Activated CD4-positive, alpha-beta T cell treated with anti-CD3 and anti-CD28 coated beads, Interleukin-2, amount 50 U/mL, for 4 hours (primary cell): ENCODE measurements at places on chromosomes 5 and 9.

- no peak for DNase-seq
Measured at GRCh38 chr5:38093855-38094254, 164.5 kb upstream of the EGFLAM start.

GRCh38 chr5:68730220-68730978, 363.4 kb upstream of the SLC30A5 start:
- DNase-seq, result no peak

GRCh38 chr5:158380661-158381060, 521.7 kb upstream of the CLINT1 start:
- no peak for DNase-seq

- no peak for DNase-seq
Measured at GRCh38 chr9:84317563-84317962, 23.0 kb downstream of the SLC28A3 start.

GRCh38 chr9:34321451-34321850, 7.6 kb downstream of the KIF24 start:
- DNase-seq, result no peak

DNA sequence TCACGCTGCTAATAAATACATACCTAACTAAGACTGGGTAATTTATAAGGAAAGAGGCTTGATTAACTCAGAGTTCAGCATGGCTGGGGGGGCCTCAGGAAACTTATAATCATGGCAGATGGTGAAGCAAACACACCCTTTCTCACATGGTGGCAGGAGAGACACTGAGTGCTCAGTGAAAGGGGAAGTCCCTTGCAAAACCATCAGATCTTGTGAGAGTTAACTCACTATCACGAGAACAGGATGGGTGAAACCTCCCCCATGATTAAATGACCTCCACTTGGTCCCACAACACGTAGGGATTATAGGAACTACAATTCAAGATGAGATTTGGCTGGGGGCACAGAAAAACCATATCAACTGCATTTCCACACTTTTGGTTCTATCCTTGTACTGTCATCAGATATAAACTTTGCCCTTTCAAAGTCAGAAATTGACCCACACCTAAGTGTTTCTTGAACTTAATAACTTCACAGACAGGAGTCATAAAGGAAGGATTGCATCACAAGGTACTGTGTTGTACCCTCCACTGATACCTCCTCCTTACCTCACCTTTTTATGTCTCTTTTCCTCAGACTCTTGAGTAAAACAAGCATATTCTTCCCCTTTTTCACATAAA, 319.1 kb upstream of the PIK3R1 start:
- DNase-seq, result no peak

- DNase-seq, result peak; percentile 9
Measured at GRCh38 chr5:149358294-149358651, 427 bp downstream of the PCYOX1L start.

DNA sequence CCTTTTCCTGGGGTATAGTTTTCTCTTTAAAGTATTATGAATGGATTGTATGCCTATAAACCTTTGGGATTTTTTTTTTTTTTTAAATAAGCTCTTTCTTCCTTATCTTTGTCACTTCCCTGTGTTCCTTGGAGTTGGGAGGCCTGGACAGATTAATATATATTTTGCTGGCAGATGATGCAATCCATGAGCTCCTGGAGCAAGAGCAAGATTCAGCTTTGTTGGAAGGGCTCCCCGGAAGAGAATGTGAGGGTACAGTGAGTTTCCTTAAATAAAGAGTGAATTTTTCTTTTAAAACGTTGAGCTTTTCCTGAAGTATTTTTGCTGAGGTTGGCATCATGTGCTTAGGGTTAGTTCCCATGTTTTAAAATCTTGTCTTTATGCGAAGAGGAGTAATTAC, 98.7 kb upstream of the SLC28A3 start:
- DNase-seq, result no peak

DNA sequence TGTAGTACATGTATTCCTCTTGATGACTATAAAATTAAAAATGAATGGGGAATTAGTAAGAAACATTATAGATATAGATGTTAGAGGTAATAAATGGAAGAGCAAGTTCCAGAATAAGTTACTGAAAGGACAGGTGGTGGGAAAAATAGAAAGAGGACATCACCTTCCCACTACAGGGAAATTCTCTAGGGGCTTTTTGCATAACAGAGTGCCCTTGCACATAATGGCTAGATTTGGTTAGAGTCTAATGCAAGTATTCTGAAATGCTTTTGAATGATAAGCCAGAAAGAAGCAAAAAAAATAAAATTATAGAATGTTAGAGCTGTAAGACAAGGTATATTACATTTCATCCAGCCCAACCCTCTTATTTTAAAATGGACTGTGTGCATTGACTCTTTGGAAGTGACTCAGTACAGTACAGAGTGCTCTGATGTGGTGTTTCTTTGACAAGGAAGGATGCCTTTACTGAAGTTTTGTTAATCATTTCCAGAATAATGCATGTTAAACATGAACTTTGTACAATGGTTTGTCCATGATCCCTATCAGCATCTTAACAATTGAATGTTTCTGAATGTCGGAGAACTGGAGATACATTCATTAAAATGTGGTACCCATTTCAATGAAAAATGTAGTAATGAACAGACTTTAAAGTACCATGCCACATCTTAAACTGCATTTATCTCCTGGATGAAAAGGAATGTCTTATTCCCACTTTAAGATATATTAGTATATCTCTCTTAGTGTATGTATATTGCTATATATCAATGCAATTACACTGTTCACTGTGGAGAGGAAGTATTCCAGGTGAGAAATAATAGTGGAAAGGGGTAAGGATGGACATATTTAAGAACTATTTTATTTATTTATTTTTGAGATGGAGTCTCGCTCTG, 391.1 kb downstream of the ADGRV1 start:
- no peak for DNase-seq

DNA sequence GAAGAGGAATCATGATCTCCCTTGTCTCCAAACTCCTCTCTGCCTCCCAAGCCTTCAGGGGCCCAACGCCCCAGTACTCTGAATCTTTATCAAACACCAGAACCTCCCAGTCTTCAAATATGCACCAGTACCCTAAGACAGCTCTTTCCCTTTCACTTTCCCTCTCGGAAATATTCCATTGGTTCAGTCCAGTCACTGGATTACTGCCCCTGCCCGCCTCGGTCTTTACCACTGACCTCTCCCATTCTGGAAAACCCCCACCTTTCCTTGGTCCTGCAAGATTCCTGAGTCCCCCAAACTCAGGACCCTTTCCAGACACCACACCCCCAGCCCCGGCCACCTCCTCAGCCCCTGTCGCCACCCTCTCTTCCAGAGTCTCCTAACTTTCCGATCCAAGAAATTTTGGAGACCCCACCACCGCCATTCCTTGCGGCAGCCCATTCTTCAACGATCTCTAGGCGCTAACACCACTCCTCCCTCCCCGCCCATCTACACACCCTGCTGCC, 674 bp downstream of the C5orf15 start:
- DNase-seq, result no peak

DNA sequence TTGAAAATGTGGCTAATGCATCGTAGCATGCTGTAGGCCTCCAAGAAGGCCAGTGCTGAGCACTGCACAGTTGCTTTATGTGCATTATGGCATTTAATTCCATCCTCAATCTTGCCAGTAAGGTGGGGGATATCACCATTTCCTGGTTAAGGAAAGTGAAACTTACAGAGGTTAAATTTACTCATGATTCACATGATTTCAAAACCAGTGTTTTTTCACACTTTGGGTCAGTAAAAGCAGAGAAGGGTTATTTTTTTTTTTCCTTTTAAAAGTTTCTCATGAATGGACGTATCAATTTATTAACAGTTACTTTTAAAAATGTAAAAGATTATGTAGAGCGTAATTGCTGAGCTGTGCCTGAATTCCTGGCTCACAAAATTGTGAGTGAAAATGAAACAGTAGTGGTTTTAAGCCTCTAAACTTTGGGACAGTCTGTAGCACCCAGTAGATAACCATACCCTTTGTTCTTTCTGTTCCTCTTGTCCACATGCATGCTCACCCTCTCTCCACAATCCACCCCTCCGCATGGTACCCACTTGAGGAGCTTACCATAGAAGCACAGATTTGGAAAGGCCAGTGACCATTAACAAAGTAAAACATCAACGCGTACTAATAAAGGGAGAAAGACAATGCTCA, 21.2 kb downstream of the MAST4 start:
- DNase-seq, result no peak

DNA sequence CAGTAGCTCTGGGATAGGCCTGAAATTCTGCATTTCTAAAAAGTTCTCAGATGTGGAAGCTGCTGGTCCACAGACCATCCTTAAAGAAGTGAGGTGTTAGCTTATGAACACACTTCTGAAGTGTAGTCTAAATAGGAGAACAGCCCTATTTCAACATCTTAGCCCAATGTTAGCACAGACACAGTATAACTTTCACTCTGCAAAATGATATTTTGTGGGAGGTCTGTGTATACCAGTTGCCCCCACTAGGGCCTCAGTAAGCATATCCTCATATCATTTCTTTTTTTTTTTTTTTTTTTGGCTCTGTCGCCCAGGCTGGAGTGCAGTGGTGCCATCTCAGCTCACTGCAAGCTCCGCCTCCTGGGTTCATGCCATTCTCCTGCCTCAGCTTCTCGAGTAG, 7.5 kb upstream of the HABP4 start:
- DNase-seq, result no peak

DNA sequence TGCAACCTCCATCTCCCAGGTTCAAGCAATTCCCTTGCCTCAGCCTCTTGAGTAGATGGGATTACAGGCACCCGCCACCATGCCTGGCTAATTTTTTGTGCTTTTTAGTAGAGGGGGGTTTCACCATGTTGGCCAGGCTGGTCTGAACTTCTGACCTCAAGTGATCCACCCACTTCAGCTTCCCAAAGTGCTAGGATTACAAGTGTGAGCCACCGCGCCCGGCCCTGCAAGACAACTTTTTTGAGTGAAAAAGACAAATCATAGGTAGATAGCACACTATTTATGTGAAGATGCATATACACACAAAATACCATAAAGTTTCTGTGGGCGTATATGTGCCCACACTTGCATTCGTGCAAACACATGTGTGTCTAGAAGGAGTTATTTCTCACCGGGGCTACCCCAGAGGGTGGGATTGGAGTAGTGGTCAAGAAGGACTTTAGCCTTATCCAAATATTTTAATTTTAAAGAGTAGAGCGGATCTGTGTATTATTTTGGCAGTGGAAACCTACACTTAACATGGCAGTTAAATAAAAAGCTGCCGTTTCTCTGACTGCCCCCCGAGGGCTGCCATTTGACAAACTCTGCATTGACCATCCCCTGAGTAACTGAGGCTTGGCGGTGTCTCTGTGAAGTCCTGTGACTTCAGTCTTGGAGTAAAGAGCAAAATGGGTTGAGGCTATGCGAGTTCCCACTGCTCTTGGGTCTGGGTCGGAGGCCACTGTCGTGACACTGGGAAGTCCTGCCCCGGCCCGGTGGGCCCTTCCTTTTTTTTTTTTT, 93.4 kb upstream of the PTCH1 start:
- DNase-seq, result no peak

DNA sequence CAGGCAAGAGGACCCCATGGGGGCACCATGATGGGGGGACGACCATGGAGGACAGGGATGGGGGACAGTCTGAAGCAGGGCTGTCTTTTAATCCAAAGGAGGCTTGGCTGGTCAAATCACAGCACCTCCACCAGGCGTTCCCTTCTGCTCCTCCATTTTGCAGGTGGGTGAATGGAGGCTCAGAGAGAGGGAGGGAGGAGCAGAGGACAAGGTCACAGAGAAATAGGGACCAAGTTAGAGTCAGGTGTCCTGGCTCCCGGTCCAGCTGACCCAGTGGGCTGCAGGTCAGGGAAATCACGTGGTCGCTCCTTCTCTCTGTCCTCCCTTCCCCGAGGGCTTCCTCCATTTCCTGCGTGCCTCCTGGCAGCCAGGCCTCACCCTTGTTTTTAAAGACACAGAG, 156.4 kb upstream of the SMIM23 start:
- DNase-seq, result no peak

GRCh38 chr9:133153227-133154096, 10.3 kb downstream of the GBGT1 start:
- DNase-seq, result no peak
